NCI-H1092 treated with DMSO at 0.1 percent for 48 hours (cell line): ENCODE measurements at places on chromosomes 2 and 18.

- DNase-seq: no peak
Measured at GRCh38 chr2:102668171-102668570, 48.8 kb downstream of the SLC9A2 start.

- DNase-seq: no peak
Measured at GRCh38 chr2:160630801-160631590, 137.4 kb upstream of the RBMS1 start.

- no peak for DNase-seq
Measured at GRCh38 chr2:114218383-114218782, 224.1 kb upstream of the DPP10 start.

GRCh38 chr2:51224790-51225189 is 192.9 kb upstream of the NRXN1 start:
- DNase-seq: no peak

- no peak for DNase-seq
Measured at GRCh38 chr2:208142925-208143799, 2.8 kb downstream of the CRYGB start.

DNA sequence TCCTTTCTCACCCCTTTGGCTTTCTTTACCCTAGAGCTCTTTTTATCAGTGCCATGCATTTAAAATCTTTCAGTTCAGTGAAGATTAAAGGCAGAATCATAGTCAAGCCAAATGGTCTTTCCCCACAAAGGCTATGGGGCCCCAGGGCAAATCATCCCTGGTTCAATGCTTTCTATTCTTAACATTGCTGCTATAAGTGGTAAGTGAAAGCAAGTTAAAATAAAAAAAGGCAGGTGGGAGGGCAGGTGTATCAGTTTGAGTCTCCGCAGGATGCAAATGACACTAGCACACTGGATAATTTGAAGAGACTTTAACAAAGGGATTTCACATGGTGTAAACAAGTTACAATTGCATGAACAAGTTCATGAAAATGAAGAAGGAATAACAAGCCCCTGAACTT is 757.4 kb downstream of the SATB2 start:
- peak; percentile 36 for DNase-seq

DNA sequence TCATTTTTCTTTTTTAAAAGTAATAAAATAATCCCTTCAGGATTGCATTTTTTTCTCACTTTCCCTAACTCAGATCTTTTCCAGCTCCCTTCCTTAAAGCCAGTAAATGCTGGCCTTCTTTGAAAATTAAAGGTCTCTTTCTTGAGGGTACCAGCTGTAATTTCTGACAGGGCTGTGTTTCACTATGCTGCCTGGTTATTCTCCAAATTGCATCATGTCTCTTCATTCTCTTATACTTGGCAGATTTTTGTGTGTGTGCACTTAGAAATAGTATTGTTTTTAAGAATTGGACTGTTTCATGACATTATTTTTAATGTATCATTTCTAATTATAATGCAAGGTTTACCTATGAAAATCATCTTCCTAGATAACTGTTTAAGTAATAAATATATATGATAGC is 72.0 kb upstream of the EPB41L5 start:
- no peak for DNase-seq

DNA sequence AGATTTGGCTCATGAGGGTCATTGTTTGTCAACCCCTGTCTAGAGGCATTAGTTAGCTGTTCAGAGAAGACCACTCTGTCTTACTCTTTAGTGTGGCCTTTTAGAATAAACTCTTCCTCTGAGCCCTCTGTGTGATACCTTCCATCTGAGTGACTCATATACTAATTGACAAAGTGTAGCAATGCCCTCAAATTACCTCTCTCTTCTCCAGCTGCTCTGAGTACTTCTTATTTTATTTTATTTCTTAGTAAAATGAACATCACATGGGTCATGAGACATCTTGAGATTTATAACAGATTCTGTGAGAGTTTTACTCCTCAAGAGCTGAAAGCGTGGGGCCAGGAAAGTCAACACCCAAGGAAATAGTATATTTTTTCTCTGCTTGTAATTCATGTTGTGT is 67.4 kb downstream of the KCTD18 start:
- DNase-seq: no peak

- no peak for DNase-seq
Measured at GRCh38 chr2:19731515-19731914, 170.3 kb downstream of the TTC32 start.

DNA sequence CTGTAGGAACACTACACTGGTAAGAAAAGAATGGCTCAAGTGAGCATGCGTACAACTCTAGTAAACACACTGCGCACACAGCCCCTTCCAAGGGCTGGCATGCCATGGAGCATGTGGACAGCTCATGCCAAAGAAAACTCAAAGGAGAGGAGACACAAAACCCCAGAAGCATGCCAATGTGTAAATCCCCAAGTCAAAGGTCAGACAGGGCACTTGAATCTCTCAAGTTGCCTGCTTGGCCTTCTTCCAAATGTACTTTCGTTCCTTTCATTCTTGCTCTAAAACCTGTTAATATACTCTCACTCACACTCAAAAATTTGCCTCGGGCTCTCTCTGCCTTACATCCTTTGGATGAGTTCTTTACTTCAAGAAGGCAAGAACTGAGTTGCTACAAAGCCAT is 365.3 kb downstream of the NBAS start:
- DNase-seq: no peak

DNA sequence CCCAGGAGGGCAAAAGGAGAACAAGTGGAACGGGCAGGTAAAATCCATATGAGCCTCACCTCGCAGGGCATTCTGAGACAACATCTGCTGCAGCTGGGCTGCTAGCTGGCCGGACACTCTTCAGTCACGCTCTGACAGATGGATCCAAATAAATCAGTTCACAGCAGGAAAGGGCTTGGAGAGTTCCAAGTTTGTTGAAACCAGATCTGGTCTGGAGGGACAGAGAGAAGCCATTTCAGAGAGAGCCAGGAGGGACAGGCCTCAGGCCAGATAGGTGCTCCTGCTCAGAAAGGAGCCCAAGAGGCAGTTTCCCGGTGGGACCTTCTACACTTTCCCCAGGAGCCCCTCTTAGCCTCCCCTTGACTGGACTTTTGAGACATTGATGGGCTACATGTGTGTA is 28.2 kb upstream of the TNP1 start:
- DNase-seq: no peak

- peak; percentile 37 for DNase-seq
Measured at GRCh38 chr2:113157118-113157896, 16.5 kb upstream of the PSD4 start.

- peak; percentile 60 for DNase-seq
Measured at GRCh38 chr2:136378712-136379595, 261.0 kb upstream of the CXCR4 start.

DNA sequence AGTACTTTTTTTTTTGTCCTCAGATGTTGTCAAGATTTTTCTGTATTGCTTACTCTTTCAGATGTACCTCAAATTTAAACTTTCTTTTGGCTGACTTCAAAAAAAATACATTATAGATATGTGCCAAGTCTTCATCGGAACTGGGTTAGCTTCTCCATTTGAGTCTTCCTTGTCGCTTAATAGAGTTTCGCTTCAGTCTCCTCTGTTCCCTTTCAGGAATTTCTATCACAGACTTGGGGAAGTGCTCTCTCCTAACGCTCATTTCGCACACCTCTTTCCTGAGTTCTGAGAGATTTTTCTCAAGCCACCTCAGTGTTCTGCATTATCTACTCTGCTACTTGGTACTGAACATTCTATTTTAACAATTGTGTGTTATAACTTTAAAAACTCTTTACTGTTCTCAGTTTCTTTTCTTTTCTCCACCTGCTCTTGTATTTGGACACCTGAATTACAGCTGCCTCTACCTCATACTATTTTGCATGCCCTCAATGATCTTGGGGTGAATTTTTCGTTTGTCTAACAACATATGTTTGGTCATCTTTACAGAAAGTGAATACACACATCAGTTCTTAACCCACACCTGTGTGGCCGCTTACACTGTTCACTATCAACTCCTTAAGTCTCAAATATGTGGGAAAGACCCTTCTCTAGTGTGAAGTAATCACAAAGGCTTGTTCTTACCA is 16.5 kb downstream of the PTPN2 start:
- DNase-seq: no peak

GRCh38 chr18:3972291-3972930 is 482.7 kb downstream of the DLGAP1 start:
- no peak for DNase-seq

GRCh38 chr2:109724533-109725460 is 69.3 kb upstream of the RGPD5 start:
- no peak for DNase-seq

DNA sequence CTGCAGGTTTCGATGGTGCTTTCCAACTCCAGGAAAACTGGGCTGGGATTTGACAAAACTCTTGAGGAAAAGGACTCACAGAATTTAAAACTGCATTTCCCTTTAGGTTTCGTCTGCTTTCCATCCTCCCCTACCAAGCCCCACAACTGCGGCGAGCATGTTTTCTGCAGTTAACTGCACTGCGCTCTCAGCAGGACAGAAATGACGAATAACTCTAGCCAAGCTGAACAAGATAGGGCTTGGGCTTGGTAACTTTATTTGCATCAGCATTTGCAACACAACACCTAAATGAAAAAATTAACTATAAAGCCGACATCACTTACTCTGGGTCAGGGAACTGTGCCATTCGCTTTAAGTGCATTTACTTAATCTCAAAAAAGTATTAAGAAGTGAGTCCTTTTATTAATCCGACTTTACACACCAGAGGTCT is 669 bp upstream of the PIKFYVE start:
- no peak for DNase-seq

GRCh38 chr2:98039085-98039756 is 43.5 kb upstream of the TMEM131 start:
- DNase-seq: no peak

DNA sequence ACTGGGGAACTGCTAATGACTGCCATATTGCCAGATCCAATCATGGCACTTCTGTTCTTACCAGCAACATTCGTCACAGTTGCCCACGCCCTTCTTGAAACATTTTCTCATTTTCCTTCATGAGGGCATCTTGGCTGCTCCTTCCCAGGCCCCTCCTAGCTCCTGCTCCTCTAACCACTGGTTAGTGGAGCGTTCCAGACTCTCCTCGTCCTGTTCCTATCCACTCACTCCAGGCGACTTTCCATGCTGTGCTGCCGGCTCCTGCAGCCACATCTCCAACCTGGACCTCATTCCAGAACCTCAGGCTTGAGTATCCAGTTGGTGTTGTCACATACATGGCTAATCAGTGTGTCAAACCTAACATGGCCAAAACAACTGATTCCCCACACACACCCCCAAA is 1.3 kb upstream of the ADI1 start:
- DNase-seq: no peak

DNA sequence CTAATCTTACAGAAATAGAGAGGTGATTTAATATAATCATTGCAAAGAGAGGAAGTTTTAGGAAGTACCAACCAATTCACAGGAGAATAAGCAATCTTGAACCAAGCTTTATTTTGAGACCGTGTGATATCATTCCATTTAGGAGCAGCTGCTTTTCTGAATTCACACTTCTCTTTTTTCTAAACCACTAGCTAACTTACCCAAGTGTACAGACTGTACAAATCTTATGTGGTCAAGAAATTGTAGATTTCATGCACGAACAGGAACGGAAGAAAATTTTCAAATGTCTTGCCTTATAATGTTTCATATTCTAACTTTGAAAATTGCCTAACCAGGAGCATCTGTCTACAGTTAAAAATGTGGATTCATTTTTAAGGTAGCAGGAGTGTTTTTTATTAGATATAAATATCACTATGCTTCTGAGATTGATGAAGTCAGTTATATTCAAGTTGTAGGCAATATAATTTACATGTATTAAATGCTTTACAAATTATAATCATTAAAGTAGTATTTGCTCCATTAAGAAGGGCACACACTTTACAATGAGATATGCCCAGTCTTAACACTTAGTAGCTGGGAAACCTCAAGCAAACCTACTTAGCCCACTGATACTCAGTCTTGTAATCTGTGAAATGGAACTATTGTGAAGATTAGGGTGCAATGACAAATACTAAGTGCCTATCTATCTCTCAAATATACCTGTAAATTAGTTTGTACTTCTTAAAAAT is 302.2 kb upstream of the STON1 start:
- no peak for DNase-seq

GRCh38 chr2:226524381-226524843 is 275.2 kb downstream of the IRS1 start:
- DNase-seq: no peak

GRCh38 chr18:49858309-49859020 is 45.1 kb upstream of the ACAA2 start:
- DNase-seq: peak; percentile 72

- no peak for DNase-seq
Measured at GRCh38 chr2:20157193-20157891, 67.6 kb downstream of the SDC1 start.

- no peak for DNase-seq
Measured at GRCh38 chr18:45068400-45069094, 387.9 kb downstream of the SETBP1 start.

DNA sequence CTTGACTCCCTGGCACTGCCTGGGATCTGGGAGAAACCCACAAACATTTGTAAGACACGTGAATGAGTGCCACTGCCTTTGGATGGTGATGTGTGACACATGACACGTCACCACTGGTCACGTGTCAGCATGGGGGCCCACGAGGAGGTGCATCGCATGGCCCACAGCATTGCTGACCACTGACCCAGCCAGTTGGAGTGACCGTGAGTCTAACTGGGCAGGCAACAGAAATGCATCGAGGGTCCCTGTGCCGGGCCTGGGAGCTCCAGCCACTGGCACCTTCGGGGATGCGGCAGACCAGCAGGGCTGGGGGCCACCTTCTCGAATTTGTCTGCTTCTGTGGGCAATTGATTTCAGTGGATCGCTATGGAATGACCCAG is 121.9 kb upstream of the HDAC4 start:
- no peak for DNase-seq

GRCh38 chr18:36300211-36300610 is 2.7 kb downstream of the FHOD3 start:
- no peak for DNase-seq

DNA sequence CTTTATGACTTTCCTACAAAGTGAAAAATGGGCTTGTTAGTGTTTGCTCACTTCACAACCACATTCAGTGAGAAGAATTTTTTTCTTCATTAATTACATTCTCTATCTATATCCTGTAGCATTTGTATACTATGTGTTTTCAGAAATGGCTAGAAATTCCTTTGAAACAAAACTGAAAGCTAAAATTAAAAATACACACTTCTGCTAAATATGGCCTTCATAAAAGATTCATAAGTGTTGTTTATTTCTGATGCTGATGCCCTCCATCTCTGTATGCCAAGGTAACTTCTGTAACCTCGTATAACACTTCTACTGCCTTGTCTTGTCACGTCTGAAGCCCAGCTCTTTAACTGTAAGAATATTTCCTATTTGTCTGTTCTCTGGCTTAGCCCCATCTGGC is 59.8 kb downstream of the PMAIP1 start:
- no peak for DNase-seq

DNA sequence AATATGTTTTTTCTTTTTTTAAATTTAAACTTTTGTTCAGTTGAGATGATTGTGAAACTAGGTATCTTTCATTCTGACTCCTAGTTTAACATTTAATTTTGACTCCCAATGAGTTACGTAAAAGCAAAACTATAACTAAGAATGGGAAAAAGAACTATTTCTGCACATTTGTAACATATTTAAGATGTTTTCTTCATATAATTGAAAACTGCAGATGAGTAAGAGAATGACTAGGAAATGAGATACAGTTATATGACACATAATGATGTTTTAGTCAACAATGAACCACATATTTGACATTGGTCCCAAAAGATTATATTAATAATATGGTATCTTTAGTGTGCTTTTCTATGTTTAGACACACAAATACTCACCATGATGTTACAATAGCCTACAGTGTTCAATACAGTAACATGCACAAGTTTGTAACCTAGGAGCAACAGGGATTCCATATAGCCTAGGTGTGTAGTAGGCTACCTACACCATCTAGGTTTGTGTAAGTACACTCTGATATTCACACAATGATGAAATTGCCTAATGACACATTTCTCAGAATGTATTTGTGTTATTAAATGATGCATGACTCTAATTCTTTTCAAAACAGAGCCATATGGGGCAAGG is 12.6 kb downstream of the ERMN start:
- DNase-seq: no peak
